ENCODE measurements at places on chromosomes 3 and 15.

DNA sequence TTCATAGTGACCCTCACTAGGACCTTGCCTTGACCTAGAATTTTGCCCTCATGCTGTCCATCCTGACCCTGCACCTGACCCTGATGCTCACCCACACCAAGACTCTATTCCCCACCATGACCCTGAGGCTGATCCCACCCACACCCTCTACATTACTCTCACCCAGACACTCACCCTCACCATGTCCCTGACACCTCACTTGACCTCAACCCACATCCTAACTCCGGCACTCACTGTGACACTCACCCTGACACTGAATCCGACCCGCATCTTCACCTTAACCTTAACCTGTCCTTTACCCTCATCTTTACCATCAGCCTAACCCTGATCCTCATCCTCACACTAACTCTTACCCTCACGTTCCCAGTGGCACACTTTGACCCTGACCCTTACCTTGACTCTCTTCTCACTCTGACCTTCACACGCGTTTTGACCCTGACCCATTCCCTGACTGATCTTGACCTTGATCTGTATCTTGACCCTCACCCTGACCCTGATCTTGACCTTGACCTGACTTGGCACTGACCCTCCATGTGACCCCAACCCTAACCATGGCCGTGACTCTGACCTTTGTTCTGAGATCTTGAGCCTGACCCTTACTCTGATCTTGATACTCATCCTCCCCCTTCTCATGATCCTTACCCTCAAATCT lies 22.2 kb upstream of the SLC25A26 start:
- DNase-seq = no peak

GRCh38 chr15:46039703-46040102 lies 404.9 kb downstream of the SQOR start:
- no peak for DNase-seq

DNA sequence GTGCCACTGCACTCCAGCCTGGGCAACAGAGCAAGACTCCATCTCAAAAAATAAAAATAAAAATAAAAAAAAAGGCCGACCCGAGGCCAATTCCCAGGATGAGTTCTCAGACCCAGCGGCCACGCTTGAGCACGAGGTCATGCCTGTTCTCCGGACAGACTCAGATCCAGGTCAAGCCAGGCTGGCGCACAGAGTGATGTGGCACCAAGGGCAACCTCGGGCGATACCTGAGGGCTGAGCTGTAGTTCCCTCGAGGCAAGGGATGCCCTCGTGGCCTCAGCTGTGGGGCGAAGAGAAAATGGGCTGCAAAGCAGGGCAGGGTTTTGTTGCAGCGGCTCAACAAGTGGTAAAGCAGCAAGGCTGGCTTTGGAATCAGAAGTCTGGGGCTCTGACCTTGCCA lies 77.3 kb downstream of the C3orf70 start:
- DNase-seq = no peak

GRCh38 chr15:31871166-31871886 lies 159.0 kb upstream of the CHRNA7 start:
- no peak for DNase-seq

- DNase-seq = no peak
These were observed 39.1 kb upstream of the DNAJC13 start for GRCh38 chr3:132378048-132378762.

- DNase-seq = no peak
These were observed 14.5 kb downstream of the SLC6A20 start for GRCh38 chr3:45781841-45782240.

- DNase-seq = no peak
These were observed 95.7 kb upstream of the MCTP2 start for GRCh38 chr15:94135486-94136147.
